ENCODE measurements at places on chromosomes 12 and 14.
A peak's percentile ranks its signal among the peaks of the same experiment; 100 is the strongest.

GRCh38 chr12:75471902-75472890 is 8.4 kb upstream of the GLIPR1 start:
- H3K4me3 ChIP-seq = no peak overlapping the region
- no peaks in the 10 kb centered on the region for H3K27me3 ChIP-seq
- no peaks in the 10 kb centered on the region for H3K36me3 ChIP-seq
- H3K4me1 ChIP-seq = no peaks in the 10 kb centered on the region

GRCh38 chr14:23054000-23054811 is 3.1 kb downstream of the CDH24 start:
- no peak overlapping the region for H3K27ac ChIP-seq
- no peak overlapping the region for H3K4me3 ChIP-seq
- no peak for DNase-seq
- peaks cover 7% of the 10 kb centered on the region for H3K36me3 ChIP-seq
- peaks cover 26% of the 10 kb centered on the region for H3K4me1 ChIP-seq

- no peak for DNase-seq
- peaks cover 74% of the 10 kb centered on the region for H3K4me1 ChIP-seq
- no peaks in the 10 kb centered on the region for H3K27me3 ChIP-seq
- peaks cover 1% of the 10 kb centered on the region for H3K36me3 ChIP-seq
These were observed 17.9 kb upstream of the HIGD1C start for GRCh38 chr12:50934371-50934851.

- no peaks in the 10 kb centered on the region for H3K4me1 ChIP-seq
- peaks cover 60% of the 10 kb centered on the region for H3K27me3 ChIP-seq
- no peak overlapping the region for H3K4me3 ChIP-seq
- no peaks in the 10 kb centered on the region for H3K36me3 ChIP-seq
These were observed 124.7 kb downstream of the PAPOLA start for GRCh38 chr14:96626916-96627315.

GRCh38 chr12:57983146-57983857 is 41.9 kb downstream of the ATP23 start:
- H3K4me3 ChIP-seq = no peak overlapping the region
- H3K27me3 ChIP-seq = no peaks in the 10 kb centered on the region
- no peaks in the 10 kb centered on the region for H3K4me1 ChIP-seq
- H3K27ac ChIP-seq = no peak overlapping the region
- peak; percentile 12 for DNase-seq

DNA sequence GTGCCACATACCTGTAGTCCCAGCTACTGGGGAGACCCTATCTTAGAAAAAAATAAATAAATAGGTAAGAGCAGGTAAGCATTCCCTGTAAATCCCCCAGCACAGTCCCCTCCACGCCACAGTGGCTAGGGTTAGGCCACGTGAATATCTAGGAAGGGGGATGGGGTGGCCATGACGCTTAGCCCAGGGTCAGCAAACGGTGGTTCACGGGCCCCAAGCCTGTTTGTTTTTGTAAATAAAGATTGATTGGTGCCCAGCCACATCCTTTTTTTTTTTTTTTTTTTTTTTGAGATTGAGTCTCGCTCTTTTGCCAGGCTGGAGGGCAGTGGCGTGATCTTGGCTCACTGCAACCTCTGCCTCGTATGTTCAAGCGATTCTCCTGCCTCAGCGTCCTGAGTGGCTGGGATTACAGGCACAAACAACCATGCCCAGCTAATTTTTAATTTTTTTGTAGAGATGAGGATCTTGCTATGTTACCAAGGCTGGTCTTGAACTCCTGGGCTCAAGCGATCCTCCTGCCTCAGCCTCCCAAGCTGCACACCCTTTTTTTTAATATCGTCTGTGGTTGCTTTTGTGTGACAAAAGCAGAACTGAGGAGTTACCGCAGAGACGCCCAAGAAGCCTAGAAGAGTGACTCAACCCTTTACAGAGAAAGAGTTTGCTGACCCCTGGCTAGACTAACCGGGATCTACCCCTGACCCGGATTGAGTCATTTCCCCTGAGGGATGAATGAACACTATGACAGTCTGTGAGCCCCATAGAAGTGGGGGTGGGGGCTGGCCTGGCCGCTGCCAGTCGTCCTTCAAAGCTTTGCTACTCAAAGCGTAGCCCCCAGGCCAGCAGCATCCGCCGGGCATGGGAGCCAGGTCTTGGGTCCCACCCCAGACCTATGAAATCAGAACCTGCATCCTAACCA is 113.7 kb upstream of the NCOR2 start:
- no peak overlapping the region for H3K4me3 ChIP-seq
- no peak overlapping the region for H3K27ac ChIP-seq
- H3K4me1 ChIP-seq = peaks cover 90% of the 10 kb centered on the region
- H3K36me3 ChIP-seq = no peaks in the 10 kb centered on the region
- H3K27me3 ChIP-seq = peaks cover 51% of the 10 kb centered on the region

GRCh38 chr12:1827826-1828805 is 7.8 kb downstream of the LRTM2 start:
- no peak overlapping the region for H3K4me3 ChIP-seq
- H3K27ac ChIP-seq = no peak overlapping the region
- H3K27me3 ChIP-seq = peaks cover 10% of the 10 kb centered on the region
- no peak for DNase-seq
- H3K36me3 ChIP-seq = no peaks in the 10 kb centered on the region

DNA sequence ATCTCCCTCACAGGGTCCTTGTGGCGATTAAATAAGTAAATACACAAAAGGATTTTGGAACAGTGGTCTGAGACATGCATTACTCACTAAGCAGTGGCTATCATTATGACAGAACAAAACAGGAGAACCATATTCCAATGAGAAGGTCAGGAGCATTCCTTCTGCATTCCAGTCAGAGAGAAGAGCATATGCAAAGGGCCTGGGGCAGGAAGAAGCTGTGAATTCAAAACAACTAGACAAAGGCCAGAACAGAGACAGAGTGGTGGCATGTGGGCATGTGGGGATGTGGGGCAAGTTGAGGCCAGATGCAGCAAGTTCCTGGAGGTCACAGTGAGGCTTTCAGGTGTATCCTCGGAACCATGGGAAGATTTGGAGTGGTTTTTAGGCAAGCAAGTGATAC is 70.1 kb upstream of the VRK1 start:
- H3K4me3 ChIP-seq = no peak overlapping the region
- H3K27me3 ChIP-seq = peaks cover 1% of the 10 kb centered on the region
- H3K27ac ChIP-seq = no peak overlapping the region
- no peak for DNase-seq

DNA sequence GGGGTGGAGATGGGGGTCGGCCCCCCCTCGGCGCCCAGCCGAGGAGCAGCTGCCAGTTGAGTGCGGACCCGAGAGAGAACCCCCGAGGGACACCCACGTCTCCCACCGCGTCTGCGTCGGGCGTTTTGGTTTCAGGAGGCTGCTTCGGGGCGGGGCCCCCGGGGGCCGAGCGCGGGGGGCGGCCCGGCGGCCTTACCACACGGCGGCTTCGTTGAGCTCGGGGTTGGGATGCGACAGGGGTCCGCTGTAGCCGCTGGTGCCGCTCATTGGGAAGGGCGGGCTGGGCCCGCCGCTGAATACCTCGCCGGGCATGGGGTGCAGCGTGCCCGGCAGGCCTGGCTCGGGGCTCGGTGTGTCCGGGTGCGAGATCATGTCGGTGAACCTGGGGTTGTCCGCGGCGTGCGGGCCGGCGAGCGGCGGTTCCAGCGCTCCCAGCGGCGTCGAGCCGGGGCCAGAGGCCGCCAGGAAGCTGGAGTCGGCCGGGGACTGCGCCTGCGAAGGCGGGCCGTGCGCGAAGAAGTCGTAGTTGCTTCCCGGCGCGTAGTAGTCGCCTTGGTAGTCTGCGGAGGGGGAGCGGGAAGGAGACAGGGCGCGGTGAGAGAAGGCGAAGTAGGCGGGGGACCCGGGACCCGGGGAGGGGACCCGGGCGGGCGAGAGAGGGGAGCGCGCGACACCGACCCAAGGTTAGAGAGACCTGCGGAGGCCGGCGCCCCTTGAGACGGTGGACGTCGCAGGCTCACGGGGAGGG is 8.5 kb downstream of the LHX5 start:
- H3K36me3 ChIP-seq = no peaks in the 10 kb centered on the region
- H3K4me1 ChIP-seq = no peaks in the 10 kb centered on the region
- H3K27me3 ChIP-seq = peaks cover 53% of the 10 kb centered on the region
- H3K4me3 ChIP-seq = no peak overlapping the region

DNA sequence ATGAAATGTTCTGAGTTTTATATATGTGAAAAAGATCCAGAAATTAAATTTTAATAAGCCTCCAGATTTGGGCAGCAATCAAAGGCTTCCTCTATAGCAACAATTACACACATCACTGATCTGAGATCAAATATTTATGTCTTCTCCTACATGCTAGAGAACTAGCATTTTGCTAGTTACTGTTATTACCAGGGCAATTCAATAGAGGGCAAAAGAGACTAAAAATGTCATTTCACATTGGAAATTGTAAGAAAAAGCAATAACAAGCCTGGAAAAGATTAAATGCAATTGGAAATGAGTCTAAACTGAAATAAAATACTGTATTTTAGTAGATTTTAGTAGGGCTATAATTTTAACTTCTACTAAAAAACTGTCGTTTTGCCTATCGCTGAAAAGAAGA is 32.6 kb upstream of the ANO6 start:
- no peak overlapping the region for H3K4me3 ChIP-seq
- H3K4me1 ChIP-seq = peaks cover under 1% of the 10 kb centered on the region
- H3K27ac ChIP-seq = no peak overlapping the region
- DNase-seq = peak; percentile 13

DNA sequence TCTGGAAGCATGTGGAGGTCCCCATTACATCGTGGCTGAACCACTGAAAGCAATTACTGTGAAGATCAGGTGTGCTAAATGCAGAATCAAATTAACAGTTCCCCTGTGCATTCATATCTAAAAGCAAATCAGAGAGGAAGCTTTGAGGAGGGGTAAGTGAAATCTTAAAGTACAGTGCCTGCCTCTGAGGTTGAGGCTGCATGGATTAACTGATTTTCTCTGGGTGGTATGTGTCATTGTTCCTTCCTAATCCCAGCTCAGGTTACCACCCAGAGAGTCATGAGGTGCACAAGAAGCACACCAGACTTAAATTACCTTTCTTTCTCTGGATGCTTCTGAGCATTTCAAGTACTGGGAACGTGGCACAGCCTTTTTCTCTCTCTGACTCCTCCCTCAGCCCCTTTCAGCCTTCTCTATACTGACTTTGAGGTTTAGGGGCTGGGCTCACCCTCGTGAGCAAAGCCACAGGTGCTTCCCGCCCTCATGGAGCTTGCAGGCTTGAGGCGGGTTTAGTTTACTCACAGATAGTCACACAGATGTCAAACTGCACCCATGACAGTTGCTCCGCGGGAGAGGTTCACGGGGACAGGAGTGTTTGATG is 237.6 kb upstream of the CRY1 start:
- H3K27ac ChIP-seq = no peak overlapping the region
- no peak for DNase-seq
- H3K36me3 ChIP-seq = no peaks in the 10 kb centered on the region
